ENCODE measurements at places on chromosomes 4 and X. TPM values are rescaled to one million over a fixed set of nuclear protein-coding genes. Genes with fewer than 3 reads are reported as not detected.

ATP1B4 gene
- total RNA-seq, result not detected

PAGE4 gene
- not detected for total RNA-seq

MAPK10 gene
- total RNA-seq, result 18.6 TPM

SMIM14 gene
- 16.1 TPM for total RNA-seq

ARX gene
- total RNA-seq, result not detected

MAGEE2 gene
- total RNA-seq, result not detected

TMEM164 gene
- 104 TPM for total RNA-seq

CSAG3 gene
- not detected for total RNA-seq

AVPR2 gene
- not detected for total RNA-seq

HS6ST2 gene
- total RNA-seq, result not detected

PDLIM3 gene
- total RNA-seq, result 87.3 TPM

SUPT20HL2 gene
- total RNA-seq, result not detected

TSPAN7 gene
- total RNA-seq, result 0.08 TPM

NPNT gene
- not detected for total RNA-seq

RNF212 gene
- total RNA-seq, result not detected

EGF gene
- 28.0 TPM for total RNA-seq

PLP2 gene
- 63.8 TPM for total RNA-seq

NPFFR2 gene
- not detected for total RNA-seq

CD38 gene
- total RNA-seq, result 0.05 TPM

STAG2 gene
- 85.9 TPM for total RNA-seq

NAAA gene
- total RNA-seq, result 34.3 TPM

PDE6B gene
- total RNA-seq, result not detected

CXCL5 gene
- total RNA-seq, result not detected

SORBS2 gene
- total RNA-seq, result 9.0 TPM

AFF2 gene
- total RNA-seq, result 0.13 TPM

TRO gene
- 25.3 TPM for total RNA-seq

IL21 gene
- total RNA-seq, result not detected

OTOP1 gene
- not detected for total RNA-seq

TMSB15A gene
- total RNA-seq, result 44.2 TPM

FAM184B gene
- total RNA-seq, result not detected

BEND2 gene
- not detected for total RNA-seq

CXorf65 gene
- total RNA-seq, result not detected

TLR8 gene
- total RNA-seq, result not detected

ZNF141 gene
- total RNA-seq, result 1.0 TPM

TEC gene
- 0.05 TPM for total RNA-seq

CRLF2 gene
- not detected for total RNA-seq

BEX2 gene
- not detected for total RNA-seq

XAGE1A gene
- total RNA-seq, result not detected

ERCC6L gene
- 14.4 TPM for total RNA-seq

NEXMIF gene
- not detected for total RNA-seq

KCNIP4 gene
- total RNA-seq, result not detected

All from SJSA1 (cell line).